ENCODE measurements at places on chromosomes 3 and 15.

DNA sequence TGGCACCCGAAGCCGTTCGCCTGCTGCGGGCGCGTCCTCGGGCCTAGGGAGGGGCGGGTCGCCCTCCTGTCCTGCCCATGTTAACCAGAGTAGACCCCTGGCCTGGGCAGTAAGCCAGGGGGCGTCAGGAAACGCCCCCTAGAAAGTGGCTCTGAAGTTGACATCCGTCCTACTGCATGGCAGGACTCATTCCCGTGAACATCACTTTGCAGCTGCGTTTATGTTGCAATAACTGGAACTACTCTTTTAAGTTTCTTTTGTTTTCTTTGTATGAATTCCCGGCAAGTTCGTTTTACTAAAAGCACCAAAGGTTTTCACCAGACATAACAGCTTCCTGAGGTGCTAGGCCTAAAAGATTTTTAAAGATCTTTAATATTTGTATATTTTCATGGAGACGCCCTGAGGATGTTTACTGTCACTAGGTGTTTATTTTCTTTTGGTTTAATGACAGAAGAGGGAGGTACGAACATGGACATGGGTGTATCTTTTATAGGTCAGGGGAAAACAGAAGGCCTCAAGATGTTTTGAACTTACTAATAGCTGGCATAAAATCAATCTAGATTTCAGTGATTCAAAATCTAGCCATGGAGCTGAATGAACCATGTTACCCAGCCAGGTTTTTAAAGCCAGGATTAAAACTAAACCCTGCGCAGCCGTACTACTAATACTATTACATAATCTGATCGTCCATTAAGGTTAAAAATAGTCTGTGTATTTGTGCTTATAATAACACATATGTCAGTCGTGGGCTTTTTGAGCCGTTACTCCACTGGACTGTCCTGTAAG, 1.0 kb downstream of the C15orf61 start:
- peak; percentile 42 for DNase-seq

DNA sequence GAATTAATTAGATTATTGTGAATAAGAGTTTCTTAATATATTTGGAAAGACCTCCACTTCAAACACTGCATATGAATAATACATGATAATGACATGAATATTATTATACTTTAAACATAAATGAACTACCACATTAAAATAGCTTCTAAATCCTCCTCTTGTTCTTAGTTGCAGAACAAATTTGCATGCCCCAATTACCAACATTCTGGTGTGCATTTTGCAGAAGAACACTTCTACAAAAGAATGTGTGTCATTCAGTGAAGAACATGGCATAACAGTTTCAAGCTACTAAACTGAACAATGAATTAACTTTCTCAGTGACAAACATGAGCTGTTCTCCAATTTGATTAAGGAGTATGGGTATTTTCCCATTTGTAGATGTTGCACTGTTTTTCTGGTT, 711.3 kb upstream of the NAALADL2 start:
- no peak for DNase-seq

- DNase-seq = no peak
Measured at GRCh38 chr3:150697646-150698045, 6.1 kb downstream of the ERICH6 start.

- no peak for DNase-seq
Measured at GRCh38 chr15:71301958-71302621, 186.8 kb downstream of the THSD4 start.

DNA sequence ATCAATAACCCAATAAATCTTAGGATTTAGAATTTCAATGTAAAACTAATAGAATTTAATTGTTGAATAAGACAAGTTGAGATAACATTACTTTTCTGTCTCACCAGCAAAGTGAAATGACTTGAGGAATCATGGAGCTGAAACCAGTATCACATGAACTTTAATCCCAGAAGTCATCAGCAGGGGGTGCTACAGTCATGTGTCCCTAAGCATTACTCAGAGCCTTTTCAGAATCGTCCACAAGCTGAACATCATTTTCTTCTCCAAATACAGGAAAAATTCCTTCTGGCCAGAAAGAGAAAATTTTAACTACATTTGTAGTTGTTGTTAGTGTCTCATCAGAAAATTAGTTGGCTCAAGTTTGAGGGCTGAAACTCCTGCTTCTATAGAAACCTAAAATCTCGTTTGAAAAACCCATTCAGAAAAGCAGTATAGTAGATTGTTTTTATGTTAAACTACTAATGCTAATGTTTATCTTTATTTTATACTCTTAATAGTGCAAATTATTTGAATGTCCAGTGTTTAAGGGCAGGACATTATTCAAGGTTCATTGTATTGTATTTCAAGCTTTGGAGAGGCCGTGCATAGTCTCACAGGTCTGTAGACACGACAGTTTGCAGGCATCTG, 384.1 kb downstream of the PLOD2 start:
- DNase-seq = peak; percentile 17

- DNase-seq = no peak
Measured at GRCh38 chr3:9022305-9023225, 59.3 kb upstream of the RAD18 start.

- DNase-seq = no peak
Measured at GRCh38 chr3:72421126-72421525, 427.1 kb downstream of the SHQ1 start.

GRCh38 chr3:50600141-50600753, 11.3 kb downstream of the CISH start:
- no peak for DNase-seq

DNA sequence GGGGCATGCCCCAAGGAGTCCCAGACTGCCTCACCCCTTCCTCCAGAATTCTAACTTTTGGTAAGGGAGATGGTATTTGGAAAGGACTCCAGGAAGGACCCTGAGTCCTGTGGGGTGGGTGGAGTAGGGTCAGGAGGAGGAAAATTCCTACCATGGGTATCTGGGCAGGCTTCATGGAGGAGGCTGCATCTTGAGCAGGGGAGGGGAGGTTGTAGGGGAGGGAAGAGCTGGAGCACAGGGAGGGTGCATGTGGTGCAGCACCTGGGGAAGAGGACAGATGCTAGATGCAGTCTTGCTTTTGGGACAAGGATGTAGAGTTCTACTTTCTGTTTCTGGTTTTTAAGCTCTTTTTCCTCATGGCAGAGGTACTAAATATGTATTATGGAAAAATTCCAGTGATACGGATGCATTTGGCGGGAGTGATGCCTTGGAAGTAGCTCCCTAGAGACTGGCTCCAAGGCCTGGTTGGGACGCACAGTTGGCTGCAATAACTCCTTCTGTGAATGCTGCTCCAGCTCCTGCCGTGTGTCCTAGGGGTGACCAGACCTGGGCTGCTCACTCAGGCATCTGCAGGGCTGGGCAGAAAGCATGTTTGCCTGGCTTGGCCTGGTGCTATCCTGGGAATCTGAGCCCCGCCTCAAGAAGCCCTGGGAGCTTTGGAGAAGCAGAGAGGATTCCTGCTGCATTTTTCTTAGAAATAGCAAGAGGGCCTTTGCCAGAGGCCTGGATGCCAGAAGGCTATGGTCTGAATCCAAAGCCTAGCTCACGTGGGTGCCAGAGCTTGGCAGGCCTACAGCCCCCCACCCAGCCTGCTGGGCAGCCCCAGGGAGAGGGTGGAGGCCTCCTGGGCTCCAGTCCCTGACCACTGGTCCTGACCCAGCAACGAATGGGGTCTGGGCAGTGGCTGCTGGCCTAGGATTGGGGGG, 10.1 kb downstream of the SEMA3F start:
- peak; percentile 58 for DNase-seq

GRCh38 chr15:78761891-78762385, 49.3 kb downstream of the ADAMTS7 start:
- DNase-seq = no peak

- no peak for DNase-seq
Measured at GRCh38 chr3:185527364-185527763, 25.0 kb downstream of the LIPH start.

- DNase-seq = no peak
Measured at GRCh38 chr15:35705884-35706585, 160.1 kb upstream of the DPH6 start.

GRCh38 chr3:141102372-141102771, 51.2 kb downstream of the SPSB4 start:
- no peak for DNase-seq

DNA sequence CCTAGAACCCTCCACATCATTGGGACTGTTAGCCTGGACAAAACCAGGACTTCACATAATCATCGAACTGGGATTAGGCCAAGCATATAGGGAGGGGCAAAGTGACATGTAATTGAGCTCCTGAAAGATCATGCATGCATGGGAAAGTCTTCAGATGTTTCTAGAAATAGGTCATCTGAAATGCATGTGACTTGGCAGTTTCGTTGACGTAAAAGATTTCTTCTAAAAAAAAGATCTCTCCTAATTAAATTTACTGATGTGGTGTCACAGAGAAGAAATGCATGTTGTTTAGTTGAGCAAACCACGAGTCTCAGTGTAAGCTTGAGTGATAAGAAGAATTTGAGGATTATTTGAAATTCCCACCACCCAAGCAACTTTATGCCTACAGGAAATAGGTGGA, 70.0 kb upstream of the LIMD1 start:
- no peak for DNase-seq

- no peak for DNase-seq
Measured at GRCh38 chr15:66621491-66622467, 56.0 kb upstream of the LCTL start.

DNA sequence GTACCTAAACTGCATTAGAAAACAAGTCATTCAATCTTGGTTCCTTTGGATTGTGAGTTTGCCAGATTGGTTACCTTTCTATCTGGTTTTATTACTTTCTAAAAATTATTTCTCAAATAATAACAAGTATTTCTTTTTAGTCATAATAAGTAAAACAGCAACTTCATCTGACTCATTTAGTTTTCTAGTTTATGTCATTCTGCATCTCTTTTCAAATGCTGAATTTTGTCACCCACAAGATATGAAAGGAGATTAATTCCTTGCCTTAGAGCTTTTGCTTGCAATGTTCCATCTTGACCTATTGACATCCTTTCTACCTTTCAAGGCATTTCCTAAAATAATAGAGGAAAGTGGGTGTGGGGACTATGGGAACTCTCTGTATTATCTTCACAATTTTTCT, 253.6 kb upstream of the PEX5L start:
- no peak for DNase-seq

DNA sequence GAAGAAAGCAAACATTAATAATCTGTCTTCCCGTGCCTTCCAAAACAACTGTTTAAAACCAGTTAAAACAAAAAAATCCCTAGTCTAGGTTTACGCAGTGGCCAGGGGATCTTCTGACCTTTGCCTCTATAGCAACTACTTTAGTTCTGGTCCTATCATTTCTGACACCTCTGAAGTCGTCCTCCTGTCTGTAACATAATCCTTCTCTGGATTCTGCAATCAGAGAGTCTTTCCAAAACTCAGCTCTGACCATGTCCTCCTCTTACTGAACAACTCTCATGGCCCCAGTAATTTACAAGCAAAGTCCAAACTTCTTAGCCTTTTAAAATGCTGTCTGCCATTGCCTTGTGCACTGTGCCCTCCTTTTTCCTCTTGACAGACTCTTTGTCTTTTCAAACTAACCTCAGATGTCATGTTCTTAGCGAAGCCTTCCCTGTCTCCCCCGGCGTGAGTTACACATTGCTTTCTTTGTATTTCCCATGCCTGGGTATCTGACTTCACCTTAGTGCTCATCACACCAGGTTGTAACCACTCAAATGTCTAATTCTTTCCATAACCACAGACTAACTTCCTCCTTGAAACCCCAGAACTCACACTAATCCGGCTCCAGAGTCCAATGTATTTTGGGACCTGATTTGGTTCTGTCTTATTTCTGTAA, 105.2 kb upstream of the BNIP2 start:
- no peak for DNase-seq

GRCh38 chr3:112634786-112635541, 6.0 kb downstream of the CCDC80 start:
- DNase-seq = no peak

- DNase-seq = no peak
Measured at GRCh38 chr3:81354119-81354518, 407.3 kb downstream of the GBE1 start.

GRCh38 chr3:183980403-183980802, 37.3 kb downstream of the ABCC5 start:
- no peak for DNase-seq

DNA sequence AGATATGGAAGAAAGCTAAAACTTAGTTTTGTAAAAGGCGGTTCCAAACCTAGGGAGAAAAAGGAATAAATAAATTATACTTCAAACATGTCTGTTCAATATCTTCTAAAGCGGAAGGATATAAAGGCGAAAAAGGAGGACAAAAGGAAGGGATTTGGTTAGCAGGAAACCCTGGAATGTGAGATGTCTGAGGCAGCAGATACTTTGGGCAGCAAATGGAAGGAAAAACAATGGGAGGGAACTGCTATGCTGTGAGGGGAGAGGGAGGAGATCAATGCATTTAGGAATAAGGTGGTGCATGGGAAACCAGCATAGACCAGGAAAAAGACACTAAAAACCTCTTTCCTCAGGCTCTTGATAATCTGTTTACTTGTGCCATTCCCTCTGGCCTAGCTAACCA, 120.8 kb downstream of the DNAH12 start:
- DNase-seq = no peak

DNA sequence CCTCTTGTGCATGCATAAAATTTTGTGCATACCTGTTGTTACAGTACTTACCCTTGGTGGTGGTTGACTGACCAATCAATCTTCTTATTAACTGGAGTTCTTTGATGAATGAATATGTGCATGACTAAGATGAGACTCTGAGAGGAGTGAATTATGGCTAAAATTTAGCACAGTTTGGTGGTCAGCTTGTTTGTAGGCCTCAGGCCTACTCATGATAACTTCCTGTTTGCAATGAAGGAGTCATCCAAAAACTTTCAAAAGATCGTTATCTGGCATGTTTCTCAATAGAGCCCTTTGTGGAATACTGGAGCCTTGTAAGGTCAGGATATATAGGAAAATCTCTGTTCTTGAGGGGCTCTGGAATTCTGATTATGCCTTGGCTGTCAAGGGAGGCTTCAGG, 66.5 kb downstream of the LEKR1 start:
- DNase-seq = peak; percentile 52

DNA sequence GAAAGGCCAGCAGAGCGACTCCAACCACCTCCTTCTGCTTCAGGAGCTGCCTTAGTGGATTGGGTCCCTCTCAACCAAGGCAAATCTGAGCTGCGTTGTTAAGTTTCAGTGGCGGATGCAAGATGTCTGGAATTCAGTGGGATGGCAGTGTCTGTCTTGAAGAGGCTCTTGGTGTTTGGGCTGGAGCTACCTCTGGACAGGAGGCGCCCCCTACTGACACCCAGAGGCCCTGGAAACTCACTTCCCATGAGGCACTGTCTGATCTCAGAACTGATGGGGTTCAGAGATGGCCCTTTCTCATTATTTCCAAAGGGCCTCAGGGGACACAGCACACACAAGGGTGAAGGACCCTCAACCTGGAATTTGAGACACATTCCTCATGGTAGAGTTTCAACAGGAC, 6.0 kb upstream of the SLC28A1 start:
- DNase-seq = peak; percentile 14

DNA sequence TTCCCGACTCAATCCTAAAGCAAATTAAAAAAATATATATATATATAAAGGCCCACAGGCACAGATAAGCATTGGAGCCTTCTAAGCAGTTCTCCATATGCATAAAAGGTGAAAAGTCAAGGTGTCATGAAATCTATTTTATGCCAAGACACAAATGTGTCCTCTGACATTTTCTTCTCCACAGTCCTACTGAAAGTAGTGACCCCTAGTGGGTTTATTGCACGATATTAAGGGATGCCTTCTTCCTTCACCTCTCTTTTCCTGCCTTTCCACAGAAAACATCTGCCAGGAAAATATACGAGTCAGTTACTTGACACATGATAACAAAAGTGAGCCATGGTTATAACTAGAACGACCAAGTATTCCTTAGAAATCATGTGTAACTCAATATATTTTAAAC, 303.2 kb downstream of the TIGIT start:
- DNase-seq = no peak

- DNase-seq = no peak
Measured at GRCh38 chr15:39392469-39393047, 188.3 kb upstream of the THBS1 start.

- DNase-seq = no peak
Measured at GRCh38 chr15:41502795-41503668, 9.4 kb downstream of the ITPKA start.

Measured in GM04504 (cell line).